Germinal center (tissue), 1 donor: ENCODE measurements at places on chromosomes 5 and 9.

GRCh38 chr9:115285836-115286235 is 167.9 kb upstream of the TNC start:
- no peak for DNase-seq

- peak; percentile 22 for DNase-seq
Measured at GRCh38 chr5:79109527-79110492, 1.8 kb upstream of the BHMT start.

DNA sequence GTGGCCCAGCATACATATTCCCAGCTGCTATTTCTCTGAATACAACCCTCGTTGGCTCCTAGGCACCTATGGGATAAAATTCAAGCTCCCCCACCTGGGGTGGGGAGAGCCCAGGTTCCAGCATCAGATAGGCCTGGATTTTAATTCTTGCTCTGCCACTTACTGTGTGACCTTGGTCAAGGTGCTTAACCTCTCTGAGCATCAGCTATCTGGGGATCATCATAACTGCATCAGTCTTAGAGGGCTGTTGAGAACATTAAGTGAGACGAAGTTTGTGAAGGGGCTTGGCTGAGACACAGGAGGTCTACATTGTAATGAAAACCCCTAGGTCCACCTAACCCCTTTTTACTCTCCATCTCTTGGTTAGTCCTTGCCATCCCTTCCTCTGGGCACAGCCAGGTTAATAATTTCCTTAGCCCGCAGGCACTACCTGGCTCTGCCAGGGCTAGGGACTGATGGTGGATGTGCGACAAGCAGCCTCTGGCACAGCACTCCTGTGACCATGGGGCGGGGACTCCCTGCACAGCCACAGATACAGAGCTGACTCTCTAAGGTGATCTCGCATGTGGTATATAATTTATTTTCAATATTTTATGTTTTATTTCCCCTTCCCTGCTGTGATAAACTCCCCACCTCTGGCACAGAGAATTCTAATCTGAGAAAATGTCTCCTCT is 68.7 kb downstream of the CRB2 start:
- no peak for DNase-seq

DNA sequence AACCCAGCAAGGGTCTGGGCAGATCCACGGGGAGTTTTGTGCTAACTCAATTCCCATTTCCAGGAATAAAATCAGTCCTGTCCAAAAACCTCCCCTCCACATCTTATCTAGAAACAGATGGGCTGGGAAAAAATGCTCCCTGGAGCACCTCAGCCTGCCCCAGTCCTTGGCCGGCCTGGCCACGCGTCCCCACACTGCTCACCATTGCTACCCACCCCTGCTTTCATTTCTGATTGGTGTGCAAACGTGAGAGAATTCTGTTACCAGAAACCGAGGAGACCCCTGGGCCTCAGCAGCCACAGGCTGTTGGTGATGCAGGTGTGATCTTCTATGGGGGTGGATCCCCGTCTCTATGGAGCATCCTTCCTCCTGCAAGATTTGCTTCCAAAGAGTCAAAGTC is 38.0 kb upstream of the OLFM1 start:
- DNase-seq, result no peak

DNA sequence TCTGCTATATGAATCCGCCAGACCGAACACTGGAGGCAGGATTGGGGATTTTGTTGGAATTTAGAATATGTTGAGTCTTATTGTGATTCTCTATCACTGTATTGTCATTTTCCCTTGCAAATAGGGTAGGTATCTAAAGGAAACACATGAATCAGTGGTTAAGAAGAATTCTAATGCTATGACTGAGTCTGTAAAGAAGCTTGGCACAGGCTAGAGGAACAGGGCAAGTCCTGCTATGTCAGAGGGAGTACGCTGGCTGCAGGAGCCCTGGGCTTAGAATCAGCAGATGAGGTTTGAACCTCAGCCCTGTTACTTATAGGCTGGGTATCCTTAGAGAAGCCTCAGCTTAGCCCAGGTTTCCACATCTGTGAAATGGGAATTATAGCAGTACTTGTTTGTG is 198.1 kb downstream of the NR3C1 start:
- DNase-seq, result no peak

DNA sequence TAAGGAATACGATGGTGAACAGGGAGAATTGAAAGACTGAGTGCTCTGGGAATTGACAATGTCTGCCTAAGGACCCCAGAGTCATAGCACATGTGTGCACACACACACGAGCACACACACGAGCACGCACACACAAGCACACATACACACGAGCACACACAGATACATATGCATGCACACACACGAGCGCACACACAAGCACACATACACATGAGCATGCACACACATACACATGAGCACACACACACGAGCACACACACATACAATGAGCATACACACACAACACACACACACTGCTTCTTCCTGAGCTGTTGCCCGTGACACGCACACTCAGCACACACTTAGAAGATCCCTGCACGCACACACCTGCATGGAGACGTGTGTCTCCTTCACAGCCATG is 10.9 kb upstream of the UNC5A start:
- DNase-seq, result no peak

- DNase-seq, result no peak
Measured at GRCh38 chr5:33824516-33825195, 67.1 kb downstream of the ADAMTS12 start.

DNA sequence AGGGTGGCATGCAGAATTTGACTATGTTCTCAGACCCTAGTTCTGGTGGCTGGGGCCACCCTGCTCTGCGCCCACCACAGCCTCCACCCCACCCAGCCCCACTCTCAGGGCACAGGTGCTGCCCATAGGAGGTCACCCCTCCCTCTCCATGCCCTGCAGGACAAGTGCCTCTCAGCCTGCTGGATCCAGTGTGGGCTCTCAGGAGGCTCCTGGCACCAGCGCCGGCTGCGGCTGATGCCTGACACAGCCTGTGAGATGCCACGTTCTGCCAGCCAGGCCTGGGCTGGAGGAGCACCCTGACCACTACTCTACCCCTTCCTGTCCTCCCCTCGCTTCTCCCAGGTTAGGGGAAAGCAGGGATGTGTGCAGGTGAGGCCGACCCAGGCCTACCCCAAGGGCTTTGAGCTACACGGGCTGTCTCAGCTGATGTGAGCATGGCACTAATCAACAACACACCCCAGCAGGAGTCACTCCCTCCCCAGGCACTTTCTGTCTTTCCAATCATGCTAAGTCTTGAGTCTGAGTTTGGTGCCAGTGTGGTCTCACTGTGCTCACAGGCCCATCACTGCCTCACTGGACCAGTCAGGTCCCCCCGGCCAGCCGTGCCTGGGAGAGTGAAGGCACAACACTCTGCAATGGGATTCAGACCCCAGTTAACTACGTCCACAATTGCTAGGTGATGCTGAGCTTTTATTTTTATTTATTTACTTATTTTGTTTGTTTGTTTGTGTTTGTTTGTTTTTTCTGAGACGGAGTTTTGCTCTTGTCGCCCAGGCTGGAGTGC is 12.1 kb upstream of the BARX1 start:
- DNase-seq, result no peak

DNA sequence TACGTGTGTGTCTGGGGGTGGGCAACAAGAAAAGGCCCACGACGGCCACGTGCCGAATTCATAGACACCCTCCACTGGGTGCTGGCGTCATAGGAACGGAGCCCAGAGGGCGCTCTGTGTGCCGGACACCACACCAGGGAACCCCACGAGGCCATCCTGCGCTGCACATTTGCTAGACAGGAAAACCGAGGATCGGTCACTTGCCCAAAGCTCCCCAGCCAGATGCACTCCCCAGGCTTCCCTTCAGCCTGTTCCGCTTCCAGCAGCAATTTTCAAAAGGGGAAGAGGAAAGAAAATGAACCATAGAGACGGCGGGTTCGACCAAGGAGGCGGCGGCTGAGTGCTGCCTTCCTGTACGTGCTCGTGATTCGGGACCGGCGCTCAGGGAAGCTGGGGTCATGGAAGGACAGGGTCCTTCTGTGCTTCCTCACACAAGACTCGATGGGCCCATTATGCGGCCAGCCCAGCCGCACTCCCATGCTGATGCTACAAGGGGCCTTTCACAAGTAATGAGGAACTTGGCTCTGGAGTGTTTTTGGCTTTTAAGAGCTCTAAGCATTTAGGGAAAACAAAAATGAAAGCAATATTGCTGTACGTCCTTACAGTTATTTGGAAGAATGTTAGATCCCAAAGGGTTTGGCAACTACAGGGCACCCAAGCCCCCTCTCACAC is 124.6 kb upstream of the SARDH start:
- no peak for DNase-seq

DNA sequence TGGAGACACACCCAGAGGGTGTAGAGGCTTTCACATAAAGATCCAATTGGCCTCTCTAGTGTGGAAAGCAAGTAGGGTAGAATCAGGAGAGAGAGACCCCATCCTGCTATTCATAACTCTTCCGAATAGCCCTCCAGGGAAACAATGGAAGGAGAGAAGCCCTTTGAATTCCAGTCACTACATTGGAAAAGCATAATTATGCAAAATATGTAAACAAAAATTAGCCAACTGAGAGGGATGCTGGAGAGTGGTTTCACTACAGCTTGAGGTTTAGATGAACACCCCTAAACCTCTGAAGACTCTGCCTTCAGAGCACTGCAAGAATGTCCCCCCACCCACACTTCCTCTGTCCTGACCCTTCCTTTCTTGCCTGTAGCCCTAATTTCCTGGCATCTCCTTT is 197.3 kb upstream of the ANKRD55 start:
- no peak for DNase-seq

GRCh38 chr5:129935626-129936025 is 31.4 kb downstream of the CHSY3 start:
- DNase-seq, result no peak

DNA sequence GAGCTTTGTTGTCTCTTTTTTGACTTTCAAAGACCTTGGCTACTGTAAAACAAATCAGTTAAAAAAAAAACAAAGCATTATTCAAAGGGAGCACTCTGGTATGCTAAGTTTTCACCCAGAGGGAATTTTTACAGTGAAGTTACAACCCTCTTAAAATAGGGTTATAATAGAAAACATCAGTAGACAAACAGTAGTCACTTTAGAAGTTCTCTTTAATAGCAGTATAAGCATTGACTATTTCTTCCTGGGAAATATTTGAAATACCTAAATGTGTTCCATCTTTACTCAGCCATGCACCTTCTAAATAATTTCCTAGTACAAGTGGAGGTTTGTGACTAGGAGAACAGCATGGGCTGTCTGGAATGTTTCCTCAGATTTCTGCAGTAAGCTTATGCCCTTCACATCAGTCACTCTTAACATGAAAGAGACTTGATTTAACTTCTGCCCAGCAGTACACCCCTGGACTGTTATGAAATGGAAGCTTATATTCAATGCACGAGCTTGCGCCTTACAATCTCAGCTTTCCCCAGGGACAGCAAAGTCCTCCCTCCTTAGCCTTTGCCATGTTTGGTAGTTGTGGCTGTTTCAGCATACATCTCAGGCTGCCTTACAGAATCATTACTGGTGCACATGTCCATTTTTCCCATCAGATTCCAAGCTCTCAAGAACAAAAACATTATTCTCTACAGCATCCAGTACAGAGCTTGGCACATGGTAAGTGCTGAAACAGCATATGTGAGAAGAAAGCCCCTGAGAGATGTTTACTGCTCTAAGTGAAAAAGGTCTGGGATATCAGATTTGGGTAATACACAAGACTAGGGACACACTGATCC is 191.5 kb downstream of the ZNF608 start:
- DNase-seq, result no peak
